ENCODE measurements at places on chromosomes 1 and 21. TPM values are rescaled to one million over a fixed set of nuclear protein-coding genes. Genes with fewer than 3 reads are reported as not detected.

- DNase-seq: peak; percentile 96
Observed at GRCh38 chr1:152167835-152168534, 9.0 kb upstream of the RPTN start.

- no peak for DNase-seq
Observed at GRCh38 chr21:43728154-43728466, 9.2 kb downstream of the PDXK start.

DNA sequence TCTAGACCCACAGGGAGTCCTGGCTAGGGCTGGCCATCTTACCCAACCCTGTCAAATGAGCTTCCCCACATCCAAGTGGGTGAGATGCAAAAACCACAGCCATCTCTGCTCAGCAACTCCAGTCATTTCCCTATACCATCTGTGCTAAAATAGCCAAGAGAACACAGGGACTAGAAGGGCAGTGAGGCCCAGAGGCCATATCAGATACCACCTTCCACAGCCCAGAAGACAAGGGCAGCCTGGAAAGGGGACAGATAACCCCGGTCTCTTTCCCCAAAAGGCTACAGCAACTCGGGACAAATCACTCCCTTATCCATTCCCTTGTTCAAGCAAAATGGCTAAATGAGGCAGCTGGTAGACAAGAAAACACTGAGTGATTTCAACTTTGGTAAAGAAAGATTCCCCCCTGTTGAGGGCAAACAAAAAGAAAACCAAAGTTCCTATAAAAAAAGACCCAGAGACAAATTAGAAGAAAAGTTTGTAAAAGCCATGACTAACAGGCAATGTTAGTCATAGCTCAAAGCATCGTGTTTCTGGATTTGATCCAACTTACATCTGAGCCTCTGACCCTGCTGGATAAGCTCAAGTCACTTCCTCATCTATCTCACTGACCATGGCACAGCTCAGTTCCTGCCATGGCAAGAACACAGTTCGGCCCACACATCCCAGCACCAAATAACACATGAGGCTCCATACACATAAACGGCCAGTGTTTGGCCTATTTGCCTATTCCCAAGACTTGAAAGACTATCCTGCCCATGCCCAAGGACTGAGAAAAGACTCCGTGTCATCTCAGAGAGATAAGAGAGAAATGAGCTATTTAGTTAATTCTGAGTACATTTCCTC, 3.1 kb downstream of the LAMB3 start:
- DNase-seq: peak; percentile 54

- peak; percentile 76 for DNase-seq
Observed at GRCh38 chr1:160284220-160284781, 632 bp downstream of the PEX19 start.

HORMAD1 gene
- not detected for total RNA-seq

SPRR4 gene
- total RNA-seq: not detected

- no peak for DNase-seq
Observed at GRCh38 chr1:43144237-43144636, 27.9 kb downstream of the EBNA1BP2 start.

- DNase-seq: no peak
Observed at GRCh38 chr1:78683079-78683478, 33.4 kb downstream of the IFI44 start.

Data from PC-9 (cell line).